Caki2 (cell line): ENCODE measurements at places on chromosomes 13 and 19. TPM values are rescaled to one million over a fixed set of nuclear protein-coding genes. Genes with fewer than 3 reads are reported as not detected.

- no peak for DNase-seq
Observed at GRCh38 chr19:13044231-13044836, 49.1 kb downstream of the NFIX start.

DNA sequence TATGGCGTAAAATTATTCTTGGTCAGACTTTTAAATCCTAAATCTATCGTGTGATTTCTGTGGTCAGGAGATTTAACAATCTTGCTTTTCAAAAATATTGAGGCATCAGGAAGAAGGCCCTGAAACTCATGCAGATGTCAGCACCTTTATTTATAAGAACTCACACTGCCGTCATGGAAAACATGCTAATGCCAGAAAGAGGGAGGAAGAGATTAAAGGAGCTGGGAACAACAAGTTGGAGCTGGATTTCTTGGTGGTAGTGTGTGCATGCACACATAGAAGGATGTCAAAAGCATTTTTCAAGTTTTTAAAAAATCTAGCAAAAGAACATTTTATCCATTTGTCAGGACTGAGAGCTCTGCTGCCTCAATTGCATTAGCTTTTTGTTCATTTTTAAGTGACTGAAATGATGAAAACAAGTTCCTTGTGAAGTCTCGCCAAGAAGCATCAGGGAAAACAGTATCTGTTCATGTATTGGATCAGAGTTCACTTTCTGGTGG lies 342.5 kb downstream of the SPRY2 start:
- no peak for DNase-seq

DNA sequence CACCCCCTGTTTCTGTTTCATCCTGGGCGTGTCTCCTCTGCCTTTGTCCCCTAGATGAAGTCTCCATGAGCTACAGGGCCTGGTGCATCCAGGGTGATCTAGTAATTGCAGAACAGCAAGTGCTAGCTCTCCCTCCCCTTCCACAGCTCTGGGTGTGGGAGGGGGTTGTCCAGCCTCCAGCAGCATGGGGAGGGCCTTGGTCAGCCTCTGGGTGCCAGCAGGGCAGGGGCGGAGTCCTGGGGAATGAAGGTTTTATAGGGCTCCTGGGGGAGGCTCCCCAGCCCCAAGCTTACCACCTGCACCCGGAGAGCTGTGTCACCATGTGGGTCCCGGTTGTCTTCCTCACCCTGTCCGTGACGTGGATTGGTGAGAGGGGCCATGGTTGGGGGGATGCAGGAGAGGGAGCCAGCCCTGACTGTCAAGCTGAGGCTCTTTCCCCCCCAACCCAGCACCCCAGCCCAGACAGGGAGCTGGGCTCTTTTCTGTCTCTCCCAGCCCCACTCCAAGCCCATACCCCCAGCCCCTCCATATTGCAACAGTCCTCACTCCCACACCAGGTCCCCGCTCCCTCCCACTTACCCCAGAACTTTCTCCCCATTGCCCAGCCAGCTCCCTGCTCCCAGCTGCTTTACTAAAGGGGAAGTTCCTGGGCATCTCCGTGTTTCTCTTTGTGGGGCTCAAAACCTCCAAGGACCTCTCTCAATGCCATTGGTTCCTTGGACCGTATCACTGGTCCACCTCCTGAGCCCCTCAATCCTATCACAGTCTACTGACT lies at the start of gene KLK3:
Gene KLK3, plus strand, starts transcription at position 280 of the 775 bp plus-strand sequence. Its CDS starts 41 bp downstream, at position 321.
- DNase-seq = no peak

The KIRREL2 gene
- not detected in 2 replicates for total RNA-seq
